Right atrium auricular region (tissue), 2 donors: ENCODE measurements at places on chromosomes 12 and 14. TPM values are rescaled to one million over a fixed set of nuclear protein-coding genes. Genes with fewer than 3 reads are reported as not detected.

DNA sequence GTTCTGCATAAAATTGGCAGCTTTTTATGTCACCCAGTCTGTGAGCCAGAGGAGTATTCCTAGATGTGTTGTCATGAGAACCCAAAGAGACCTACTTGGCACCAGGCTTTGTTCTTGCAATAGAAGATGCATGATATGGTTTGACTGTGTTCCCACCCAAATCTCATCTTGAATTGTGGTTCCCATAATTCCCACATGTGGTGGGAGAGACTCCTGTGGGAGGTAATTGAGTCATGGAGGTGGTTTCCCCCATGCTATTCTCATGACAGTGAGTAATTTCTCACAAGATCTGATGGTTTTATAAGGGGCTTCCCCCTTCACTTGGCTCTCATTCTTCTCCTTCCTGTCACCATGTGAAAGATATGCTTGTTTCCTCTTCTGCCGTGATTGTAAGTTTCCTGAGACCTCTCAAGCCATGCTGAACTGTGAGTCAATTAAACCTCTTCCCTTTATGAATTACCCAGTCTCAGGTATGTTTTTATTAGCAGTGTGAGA, 572.0 kb upstream of the ATP2B1 start:
- DNase-seq = no peak
- no peak overlapping the region for H3K4me3 ChIP-seq
- H3K36me3 ChIP-seq = no peaks in the 10 kb centered on the region
- no peak overlapping the region for H3K27ac ChIP-seq
- H3K4me1 ChIP-seq = no peaks in the 10 kb centered on the region
- no peaks in the 10 kb centered on the region for H3K27me3 ChIP-seq

DNA sequence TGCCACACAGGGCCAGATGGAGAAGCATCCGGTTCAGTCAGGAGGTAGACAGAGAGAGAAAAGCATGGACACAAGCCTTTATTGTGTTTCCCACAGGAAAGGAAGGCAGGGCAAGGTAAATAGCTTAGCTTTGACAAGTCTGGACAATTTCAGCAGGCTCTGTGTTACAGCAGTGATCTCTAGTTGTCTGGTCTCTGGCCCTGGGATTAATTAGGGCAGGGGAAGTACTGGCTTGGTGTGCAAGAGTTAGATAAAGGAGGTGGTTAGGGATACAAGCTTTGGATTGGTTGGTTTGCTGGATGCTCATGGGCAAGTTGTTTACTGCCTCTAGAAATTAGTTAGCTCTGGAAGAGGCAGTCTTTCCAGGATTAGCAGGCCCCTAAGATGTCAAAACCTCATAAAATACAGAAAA, 15.1 kb upstream of the NGDN start:
- no peak for DNase-seq
- H3K27ac ChIP-seq = no peak overlapping the region
- H3K27me3 ChIP-seq = no peaks in the 10 kb centered on the region
- H3K4me3 ChIP-seq = no peak overlapping the region

DNA sequence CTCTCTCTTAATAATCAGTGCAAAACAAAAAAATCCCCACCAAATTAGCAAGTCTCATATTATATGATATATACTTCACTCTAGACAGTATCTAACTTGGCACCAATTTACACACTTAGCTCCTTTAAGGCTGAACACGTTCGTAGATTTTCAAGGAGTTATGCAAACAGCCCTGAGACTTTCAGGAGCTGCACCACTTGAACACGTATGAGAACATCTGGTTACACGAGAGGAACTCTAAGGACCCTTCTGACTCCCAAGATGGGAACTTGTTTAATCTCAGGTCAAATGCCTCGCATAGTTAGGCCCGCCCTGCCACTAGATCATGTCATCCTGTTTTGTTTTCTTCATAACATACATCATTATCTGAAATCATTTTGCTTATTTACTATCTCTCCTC, 10.0 kb downstream of the SPRING1 start:
- H3K36me3 ChIP-seq = no peaks in the 10 kb centered on the region
- no peak overlapping the region for H3K27ac ChIP-seq
- H3K4me3 ChIP-seq = no peak overlapping the region
- no peak for DNase-seq
- peaks cover 16% of the 10 kb centered on the region for H3K4me1 ChIP-seq
- H3K27me3 ChIP-seq = no peaks in the 10 kb centered on the region

- peaks cover 62% of the 10 kb centered on the region for H3K4me1 ChIP-seq
- H3K27ac ChIP-seq = peak overlapping the region; percentile 97
- no peaks in the 10 kb centered on the region for H3K27me3 ChIP-seq
- DNase-seq = no peak
These were observed 472 bp downstream of the MBD6 start for GRCh38 chr12:57522887-57523705.

Gene CLEC6A
- not detected for total RNA-seq

GRCh38 chr14:95727056-95727700, 13.3 kb upstream of the TCL1A start:
- no peaks in the 10 kb centered on the region for H3K4me1 ChIP-seq
- H3K27me3 ChIP-seq = no peaks in the 10 kb centered on the region
- no peak overlapping the region for H3K4me3 ChIP-seq
- H3K36me3 ChIP-seq = no peaks in the 10 kb centered on the region
- no peak for DNase-seq

DNA sequence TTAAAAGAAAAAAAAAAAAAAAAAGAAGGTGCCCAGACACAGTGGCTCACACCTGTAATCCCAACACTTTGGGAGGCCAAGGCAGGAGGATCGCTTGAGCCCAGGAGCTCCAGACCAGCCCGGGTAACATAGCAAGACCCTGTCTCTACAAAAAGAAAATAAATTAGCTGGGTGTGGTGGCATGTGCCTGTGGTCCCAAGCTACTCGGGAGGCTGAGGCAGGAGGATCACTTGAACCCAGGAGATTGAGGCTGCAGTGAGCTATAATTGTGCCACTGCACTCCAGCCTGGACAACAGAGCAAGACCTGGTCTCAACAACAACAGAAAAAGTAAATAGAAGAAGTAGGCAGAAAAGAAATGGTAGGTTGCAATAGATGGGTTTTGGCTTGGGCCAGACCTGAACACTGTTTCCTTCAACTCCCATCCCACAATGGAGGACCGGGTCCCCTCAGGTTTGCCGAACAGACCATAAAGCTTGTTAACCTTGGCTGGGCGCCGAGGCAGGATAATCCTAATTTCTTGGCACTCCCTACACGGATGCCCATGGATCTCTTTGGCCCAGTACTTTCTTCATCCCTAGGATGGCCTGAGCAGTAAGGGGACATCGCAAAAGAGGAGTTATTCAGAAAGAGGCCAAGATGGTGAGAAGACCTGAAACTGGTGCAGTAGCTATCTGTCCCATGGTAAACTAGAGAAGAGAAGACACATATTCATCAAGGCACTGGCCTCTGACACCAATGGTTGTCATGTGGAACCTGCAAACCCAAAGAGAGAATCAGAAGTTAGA, 165.5 kb upstream of the CCND2 start:
- H3K36me3 ChIP-seq = no peaks in the 10 kb centered on the region
- no peaks in the 10 kb centered on the region for H3K4me1 ChIP-seq
- H3K4me3 ChIP-seq = no peak overlapping the region
- H3K27ac ChIP-seq = no peak overlapping the region

- H3K4me3 ChIP-seq = no peak overlapping the region
- H3K27ac ChIP-seq = no peak overlapping the region
- DNase-seq = no peak
These were observed 5.2 kb upstream of the NRDE2 start for GRCh38 chr14:90336985-90337384.

- H3K4me1 ChIP-seq = no peaks in the 10 kb centered on the region
- no peaks in the 10 kb centered on the region for H3K27me3 ChIP-seq
- no peak overlapping the region for H3K4me3 ChIP-seq
- no peaks in the 10 kb centered on the region for H3K36me3 ChIP-seq
These were observed 96.6 kb downstream of the SCN8A start for GRCh38 chr12:51687614-51688013.

Gene HPD
- 0.39 TPM for total RNA-seq

Gene MIP
- not detected for total RNA-seq

GRCh38 chr14:26004342-26004741, 593.5 kb downstream of the NOVA1 start:
- no peak overlapping the region for H3K27ac ChIP-seq
- H3K27me3 ChIP-seq = no peaks in the 10 kb centered on the region
- no peaks in the 10 kb centered on the region for H3K4me1 ChIP-seq
- no peak for DNase-seq

- peaks cover 53% of the 10 kb centered on the region for H3K4me1 ChIP-seq
- H3K27ac ChIP-seq = no peak within 1 kb of the TSS
- DNase-seq = no peak
- H3K27me3 ChIP-seq = peaks cover 92% of the 10 kb centered on the region
- H3K36me3 ChIP-seq = no peaks in the 10 kb centered on the region
These were observed at the start of gene SIX1 for GRCh38 chr14:60648934-60649874. Gene SIX1, minus strand, starts transcription at chr14:60649477. Its CDS starts 288 bp downstream, at chr14:60649189.

- no peak overlapping the region for H3K4me3 ChIP-seq
- no peaks in the 10 kb centered on the region for H3K36me3 ChIP-seq
These were observed 11.6 kb upstream of the HECTD1 start for GRCh38 chr14:31219169-31219568.

DNA sequence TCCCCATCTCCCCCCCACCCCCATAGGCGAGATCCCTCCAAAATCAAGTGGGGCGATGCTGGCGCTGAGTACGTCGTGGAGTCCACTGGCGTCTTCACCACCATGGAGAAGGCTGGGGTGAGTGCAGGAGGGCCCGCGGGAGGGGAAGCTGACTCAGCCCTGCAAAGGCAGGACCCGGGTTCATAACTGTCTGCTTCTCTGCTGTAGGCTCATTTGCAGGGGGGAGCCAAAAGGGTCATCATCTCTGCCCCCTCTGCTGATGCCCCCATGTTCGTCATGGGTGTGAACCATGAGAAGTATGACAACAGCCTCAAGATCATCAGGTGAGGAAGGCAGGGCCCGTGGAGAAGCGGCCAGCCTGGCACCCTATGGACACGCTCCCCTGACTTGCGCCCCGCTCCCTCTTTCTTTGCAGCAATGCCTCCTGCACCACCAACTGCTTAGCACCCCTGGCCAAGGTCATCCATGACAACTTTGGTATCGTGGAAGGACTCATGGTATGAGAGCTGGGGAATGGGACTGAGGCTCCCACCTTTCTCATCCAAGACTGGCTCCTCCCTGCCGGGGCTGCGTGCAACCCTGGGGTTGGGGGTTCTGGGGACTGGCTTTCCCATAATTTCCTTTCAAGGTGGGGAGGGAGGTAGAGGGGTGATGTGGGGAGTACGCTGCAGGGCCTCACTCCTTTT, 2.7 kb downstream of the GAPDH start:
- no peak for DNase-seq
- H3K4me1 ChIP-seq = no peaks in the 10 kb centered on the region
- H3K27ac ChIP-seq = peak overlapping the region; percentile 97
- no peaks in the 10 kb centered on the region for H3K27me3 ChIP-seq
- H3K4me3 ChIP-seq = no peak overlapping the region

DNA sequence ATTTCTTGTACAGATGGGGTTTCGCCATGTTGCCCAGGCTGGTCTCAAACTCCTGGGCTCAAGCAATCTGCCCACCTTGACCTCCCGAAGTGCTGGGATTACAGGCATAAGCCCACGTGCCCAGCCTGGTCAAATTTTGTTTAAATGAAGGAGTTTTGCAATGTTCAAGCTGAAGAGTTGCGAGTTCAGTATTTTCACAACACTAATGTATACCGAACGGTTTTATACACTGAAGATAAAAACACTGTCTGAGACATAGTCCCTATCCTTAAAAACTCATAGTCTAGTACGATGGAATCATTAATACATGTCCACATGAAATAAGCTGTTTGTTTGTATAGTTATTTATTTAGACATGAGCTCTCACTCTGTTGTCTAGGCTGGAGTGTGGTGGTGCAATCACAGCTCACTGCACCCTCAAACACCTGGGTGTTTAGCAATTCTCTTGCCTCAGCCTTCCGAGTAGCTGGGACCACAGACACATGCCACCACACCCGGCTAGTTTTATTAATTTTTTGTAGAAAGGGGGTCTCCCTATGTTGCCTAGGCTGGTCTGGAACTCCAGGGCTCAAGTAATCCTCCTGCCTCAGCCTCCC, 15.4 kb downstream of the TRAPPC6B start:
- H3K27ac ChIP-seq = no peak overlapping the region
- no peak overlapping the region for H3K4me3 ChIP-seq
- H3K4me1 ChIP-seq = no peaks in the 10 kb centered on the region
- DNase-seq = no peak
- no peaks in the 10 kb centered on the region for H3K27me3 ChIP-seq

DNA sequence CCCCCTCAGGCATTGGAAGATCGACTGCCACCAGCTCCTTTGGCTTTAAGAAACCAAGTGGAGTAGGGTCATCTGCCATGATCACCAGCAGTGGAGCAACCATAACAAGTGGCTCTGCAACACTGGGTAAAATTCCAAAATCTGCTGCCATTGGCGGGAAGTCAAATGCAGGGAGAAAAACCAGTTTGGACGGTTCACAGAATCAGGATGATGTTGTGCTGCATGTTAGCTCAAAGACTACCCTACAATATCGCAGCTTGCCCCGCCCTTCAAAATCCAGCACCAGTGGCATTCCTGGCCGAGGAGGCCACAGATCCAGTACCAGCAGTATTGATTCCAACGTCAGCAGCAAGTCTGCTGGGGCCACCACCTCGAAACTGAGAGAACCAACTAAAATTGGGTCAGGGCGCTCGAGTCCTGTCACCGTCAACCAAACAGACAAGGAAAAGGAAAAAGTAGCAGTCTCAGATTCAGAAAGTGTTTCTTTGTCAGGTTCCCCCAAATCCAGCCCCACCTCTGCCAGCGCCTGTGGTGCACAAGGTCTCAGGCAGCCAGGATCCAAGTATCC, 288.7 kb downstream of the NAV3 start:
- no peak overlapping the region for H3K4me3 ChIP-seq
- no peaks in the 10 kb centered on the region for H3K4me1 ChIP-seq
- no peak for DNase-seq

GRCh38 chr14:77309131-77309530, 11.6 kb downstream of the POMT2 start:
- DNase-seq = no peak
- no peak overlapping the region for H3K27ac ChIP-seq
- H3K4me1 ChIP-seq = no peaks in the 10 kb centered on the region
- H3K27me3 ChIP-seq = no peaks in the 10 kb centered on the region
- H3K4me3 ChIP-seq = no peak overlapping the region
- H3K36me3 ChIP-seq = peaks cover 4% of the 10 kb centered on the region

DNA sequence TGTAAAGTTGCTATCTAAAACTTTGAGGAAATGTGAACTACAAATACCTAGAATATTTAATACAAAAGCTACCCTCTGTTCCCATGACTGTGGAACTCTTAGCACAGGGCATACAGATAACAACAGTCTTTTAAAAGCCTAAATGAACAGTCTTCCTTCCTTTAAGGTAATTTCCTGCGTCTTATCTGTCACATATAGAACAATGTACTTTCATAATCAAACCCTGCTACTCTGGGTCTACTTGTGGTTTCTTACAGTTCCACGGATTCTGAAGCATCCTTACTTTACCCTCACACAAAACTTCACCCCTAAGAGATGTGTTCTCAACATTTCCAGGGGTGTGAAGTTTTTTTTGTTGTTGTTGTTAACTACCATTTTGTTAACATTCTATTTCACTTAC, 5.1 kb downstream of the PKP2 start:
- H3K4me1 ChIP-seq = peaks cover 12% of the 10 kb centered on the region
- peak overlapping the region; percentile 51 for H3K27ac ChIP-seq
- H3K27me3 ChIP-seq = no peaks in the 10 kb centered on the region
